Esophagus mucosa (tissue), 1 donor: ENCODE measurements at places on chromosomes 4 and X.

- no peak for ATAC-seq
These were observed 873.5 kb downstream of the PDHA2 start for GRCh38 chr4:96713271-96713850.

DNA sequence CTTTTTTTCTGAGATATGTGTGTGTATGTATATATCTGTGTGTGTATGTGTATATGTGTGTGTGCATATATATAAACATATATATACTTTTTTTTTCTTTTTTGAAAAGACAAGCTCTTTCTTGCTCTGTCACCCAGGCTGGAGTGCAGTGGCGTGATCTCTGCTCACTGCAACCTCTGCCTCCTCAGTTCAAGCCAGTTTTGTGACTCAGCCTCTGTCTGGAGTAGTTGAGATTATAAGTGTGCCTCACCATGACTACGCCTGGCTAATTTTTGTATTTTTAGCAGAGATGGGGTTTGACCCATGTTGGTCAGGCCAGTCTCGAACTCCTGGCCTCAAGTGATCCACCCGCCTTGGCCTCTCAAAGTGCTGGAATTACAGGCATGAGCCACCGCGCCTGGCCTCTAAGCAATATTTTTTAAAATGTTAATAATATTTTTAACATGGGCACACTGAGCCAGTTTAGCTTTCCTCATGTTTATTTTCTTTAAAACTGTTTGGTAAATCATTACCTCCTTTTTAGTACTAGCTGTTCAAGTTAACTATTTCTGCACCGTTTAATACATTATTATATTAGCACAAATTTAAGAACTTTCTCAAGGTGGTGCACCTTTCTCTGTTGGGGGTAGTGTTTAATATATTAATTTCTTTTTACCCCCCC, 33.3 kb downstream of the BBS12 start:
- ATAC-seq = peak; percentile 70

- ATAC-seq = no peak
These were observed 1158.1 kb downstream of the FSTL5 start for GRCh38 chr4:161005746-161006145.

- no peak for ATAC-seq
These were observed 8.0 kb upstream of the ODAPH start for GRCh38 chr4:75547647-75548387.

- peak; percentile 94 for ATAC-seq
These were observed 40.2 kb upstream of the EPGN start for GRCh38 chr4:74267998-74268606.

DNA sequence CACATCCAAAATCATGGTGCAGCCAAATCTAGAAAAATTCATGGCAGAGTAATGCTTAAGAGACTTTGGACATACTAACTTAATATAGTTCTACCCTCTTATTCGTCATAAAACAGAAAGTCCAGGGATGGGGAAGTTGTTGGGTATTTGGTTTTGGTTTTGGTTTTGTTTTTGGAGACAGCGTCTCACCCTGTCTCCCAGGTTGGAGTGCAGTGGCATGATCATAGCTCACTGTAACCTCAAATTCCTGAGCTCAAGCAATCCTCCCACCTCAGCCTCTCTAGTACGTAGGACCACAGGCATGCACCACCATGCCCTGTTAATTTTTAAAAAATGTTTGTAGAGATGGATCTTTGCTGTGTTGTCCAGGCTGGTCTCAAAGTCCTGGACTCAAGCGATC, 271.8 kb upstream of the TENM3 start:
- ATAC-seq = no peak
